DMS 273 treated with DMSO at 0.1 percent for 48 hours (cell line): ENCODE measurements at places on chromosomes 6 and 20.

DNA sequence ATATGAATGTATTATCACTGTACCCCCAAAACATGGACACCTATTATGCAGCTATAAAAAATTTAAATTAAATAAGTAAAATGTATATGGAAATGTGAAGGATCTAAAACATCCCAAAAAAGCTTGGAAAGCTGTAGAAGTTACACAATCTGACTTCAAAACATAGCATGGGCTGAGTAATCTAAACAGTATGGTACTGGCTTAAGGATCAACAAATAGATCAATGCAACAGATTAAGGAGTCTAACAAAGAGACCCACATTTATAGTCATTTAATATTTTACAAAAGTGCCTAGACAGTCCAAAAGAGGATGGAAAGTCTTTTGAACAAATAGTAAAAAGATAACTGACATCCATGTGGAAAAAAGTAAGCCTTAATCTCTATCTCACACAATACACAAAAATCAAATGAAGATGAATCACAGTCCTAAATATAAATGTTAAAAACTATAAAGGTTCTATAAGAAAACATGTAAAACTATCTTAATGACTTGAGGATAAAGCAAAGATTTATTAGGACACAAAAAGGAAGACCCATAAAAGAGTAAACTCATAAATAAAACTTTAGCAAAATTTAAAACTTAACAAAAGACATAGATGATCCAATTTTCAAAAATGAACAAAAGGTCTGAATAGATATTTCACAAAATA is 46.8 kb downstream of the RANBP9 start:
- DNase-seq: no peak

DNA sequence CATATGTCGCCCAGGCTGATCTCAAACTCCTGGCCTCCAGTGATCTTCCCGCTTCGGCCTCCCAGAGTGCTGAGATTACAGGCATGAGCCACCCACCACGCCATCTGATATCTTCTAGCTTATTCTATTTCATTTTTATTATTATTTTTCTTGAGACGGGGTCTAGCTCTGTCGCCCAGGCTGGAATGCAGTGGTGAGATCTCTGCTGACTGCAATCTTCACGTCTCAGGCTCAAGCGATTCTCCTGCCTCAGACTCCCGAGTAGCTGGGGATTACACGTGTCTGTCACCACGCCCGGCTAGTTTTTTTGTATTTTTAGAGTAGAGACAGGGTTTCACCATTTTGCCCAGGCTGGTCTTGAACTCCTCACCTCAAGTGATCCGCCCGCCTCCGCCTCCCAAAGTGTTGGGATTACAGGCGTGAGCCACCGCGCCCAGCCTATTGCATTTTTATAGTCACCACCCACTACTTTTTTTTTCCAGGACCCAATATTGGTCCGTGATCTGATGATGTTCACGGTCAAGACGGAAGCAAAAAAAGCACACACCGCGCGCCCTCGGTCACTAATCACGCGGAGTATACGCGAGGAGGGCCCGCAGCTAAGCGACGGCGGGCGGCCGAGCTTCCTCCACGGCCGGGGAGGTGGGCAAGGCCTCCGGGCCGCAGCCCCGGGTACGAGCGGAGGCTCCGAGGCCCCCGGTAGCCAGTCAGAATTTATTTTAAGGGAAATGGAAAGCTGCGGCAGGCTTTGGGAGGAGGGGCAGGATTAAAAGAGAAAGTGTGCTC is 1.1 kb upstream of the LSM14B start:
- peak; percentile 62 for DNase-seq

DNA sequence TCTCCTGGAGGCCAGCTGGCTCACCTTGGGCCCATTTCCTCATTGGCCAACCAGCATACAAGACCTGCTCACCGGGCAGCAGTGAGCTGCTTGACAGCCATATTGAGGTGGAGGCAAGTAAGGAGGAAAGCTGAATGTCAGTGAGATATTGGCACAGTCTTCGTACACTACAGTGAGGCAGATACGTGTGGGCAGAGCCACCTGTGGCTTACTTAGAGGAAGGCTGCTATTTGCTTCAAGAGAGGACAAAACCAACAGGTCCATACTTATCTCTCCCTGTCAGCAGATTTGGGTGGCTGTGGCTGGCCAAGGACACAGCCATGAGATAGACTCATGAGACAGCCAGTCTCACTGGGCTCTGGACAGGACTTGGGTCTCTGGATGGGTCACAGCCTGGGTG is 15.1 kb upstream of the MCM3 start:
- no peak for DNase-seq

DNA sequence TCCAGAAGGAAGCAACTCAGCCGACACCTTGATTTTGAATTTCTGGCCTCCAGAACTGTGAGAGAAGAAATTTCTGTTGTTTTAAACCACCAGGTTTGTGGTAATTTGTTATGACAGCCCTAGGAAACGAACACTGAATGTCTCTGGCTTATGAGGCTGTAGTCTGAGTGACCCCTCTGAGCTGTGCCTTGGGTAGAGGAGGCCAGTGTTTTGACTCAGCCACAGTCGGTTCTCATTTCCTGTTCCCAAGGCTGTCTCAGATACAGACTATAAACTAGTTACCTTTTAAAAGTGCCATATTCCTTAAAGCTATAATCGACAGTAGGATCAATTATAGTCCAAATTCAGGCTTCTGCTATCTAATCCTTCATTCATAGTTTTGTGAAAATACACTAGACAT is 391.2 kb upstream of the MAP3K7 start:
- DNase-seq: no peak

DNA sequence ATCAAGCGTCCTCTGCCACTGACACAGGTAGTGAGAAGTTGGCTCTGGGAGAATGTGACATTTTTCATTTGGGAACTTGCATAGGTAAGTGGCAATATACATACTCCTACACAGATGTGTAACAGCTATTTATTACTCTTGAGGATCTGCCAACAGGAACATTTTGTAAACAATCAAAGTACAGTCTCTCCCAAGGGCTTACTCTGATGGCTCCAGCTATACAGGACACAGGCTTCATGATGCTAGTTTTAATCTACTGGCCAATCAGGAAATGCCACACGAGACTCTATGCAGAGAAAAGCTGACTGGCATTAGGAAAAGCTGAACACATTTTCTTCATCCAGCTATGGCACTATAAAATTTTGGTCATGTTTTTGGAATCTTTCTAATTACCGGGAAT is 57.8 kb downstream of the POPDC3 start:
- DNase-seq: no peak

GRCh38 chr20:58618351-58619076 is 32.6 kb upstream of the STX16 start:
- no peak for DNase-seq

- DNase-seq: peak; percentile 55
These were observed 9.5 kb downstream of the GMDS start for GRCh38 chr6:2235777-2236495.

DNA sequence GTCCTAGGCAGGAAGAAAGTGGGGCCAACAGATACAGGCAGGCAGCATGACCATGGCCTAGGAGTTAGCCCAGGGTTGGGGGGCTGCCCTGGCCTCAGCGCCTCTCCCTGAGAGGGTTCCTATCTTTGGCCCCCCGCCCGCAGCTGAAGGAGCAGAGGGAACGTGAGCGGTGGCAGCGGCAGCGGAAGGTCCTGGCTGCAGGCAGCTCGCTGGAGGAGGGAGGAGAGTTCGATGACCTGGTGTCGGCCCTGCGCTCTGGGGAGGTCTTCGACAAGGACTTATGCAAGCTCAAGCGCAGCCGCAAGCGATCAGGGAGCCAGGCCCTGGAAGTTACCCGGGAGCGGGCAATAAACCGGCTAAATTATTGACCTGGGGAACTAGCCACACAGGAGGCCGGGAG is 32.6 kb downstream of the MOCS1 start:
- no peak for DNase-seq
